ENCODE measurements at places on chromosomes 3 and 15.
A peak's percentile ranks its signal among the peaks of the same experiment; 100 is the strongest.

DNA sequence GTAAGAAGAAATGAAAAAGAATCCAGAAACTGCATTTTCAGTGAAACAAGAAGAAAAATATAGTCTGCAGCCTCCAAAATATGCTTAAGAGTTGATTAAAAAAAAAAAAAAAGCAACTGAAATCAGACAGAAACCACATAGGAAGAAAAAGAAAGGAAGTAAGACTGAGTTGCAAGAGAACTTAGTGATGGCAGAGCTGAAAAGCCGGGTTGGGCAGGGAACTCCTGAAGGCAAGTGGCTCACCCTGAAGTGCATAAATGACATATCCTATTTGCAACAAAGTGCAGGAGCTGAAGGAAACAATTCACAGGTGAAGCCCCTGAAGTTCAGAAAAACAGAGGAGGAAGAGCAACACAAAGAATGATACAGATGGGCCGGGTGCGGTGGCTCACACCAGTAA is 108.8 kb upstream of the SLC25A36 start:
- no peak for DNase-seq

DNA sequence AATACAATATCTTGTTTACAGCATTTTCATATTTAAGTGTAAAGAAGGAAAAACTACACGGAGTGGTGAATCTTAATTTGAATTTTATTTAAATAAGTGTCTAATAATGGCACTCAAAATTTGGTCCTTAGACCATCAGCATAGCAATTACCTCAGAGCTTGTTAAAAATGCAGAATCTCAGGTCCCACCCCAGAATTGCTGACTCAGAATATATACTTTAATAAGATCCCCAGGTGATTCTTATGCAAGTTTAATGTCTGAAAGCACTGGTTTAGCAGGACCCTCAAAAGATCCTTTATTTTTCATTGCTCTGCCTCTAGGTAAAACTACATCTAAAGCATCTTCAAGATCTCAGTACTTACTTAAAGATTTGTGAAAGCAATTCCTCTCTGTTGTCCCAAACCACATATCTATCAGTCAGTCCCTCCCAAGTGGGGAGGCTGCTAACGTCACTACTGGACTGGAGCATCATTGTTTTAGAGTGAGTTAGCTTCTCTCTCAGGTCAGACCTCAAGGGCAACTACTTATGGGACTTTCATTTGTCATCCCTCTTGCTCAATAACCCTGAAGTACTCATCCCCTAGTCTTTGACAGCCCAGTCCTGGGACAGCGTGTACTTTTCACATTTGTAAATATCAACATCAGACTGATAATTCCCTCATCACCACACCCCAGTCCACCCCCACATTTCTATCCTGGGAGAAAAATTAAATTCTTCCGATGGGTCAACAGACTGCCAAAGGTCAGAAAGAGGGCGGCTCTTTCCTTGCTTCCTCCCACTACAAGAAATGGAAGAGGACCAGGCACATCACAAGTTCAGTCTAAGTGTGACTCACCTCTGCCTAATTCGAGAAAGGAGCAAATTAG is 76.7 kb downstream of the CBLB start:
- DNase-seq: no peak

- peak; percentile 82 for DNase-seq
Observed at GRCh38 chr15:41971089-41971894, 1.1 kb downstream of the EHD4 start.

DNA sequence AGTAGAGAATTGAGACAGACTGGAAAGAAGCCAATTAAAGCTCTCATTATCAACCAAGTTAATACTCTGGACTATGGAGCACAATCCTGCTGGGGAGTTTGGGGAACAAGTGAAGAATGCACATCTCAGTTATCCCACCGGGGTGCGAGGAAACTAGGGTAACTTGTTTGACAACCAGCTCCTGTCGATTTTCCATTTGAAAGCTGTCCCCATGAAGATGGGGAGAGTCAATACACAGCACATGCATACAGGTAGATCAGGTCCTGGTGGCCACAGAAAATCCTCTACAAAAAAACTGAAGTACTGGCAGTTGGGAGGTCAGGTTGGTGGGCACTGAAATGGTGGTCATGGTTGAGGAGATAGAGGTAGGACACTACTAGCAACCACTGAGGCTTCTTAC is 25.7 kb upstream of the GRAMD1C start:
- DNase-seq: no peak

DNA sequence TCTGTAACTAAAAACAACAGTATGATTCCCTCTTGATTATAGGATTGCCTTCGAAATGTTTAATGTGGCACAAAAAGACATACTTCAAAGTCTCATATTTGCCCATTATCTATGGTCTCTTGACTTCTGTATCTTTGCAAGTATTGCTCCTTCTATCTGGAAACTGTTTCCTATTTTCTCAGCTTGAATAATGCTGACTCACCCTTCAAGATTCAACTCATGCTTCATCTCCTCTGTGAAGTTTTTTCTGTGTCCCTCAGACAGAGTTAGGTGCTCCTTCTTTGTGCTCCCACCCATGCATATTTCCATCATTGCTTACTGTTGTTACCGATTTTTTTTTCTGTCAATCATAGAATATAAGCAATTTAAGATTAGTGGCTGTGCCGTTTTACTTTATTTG is 192.8 kb upstream of the ROBO1 start:
- DNase-seq: no peak

GRCh38 chr15:62363913-62364312 is 198.8 kb upstream of the C2CD4B start:
- no peak for DNase-seq

GRCh38 chr15:83873966-83874365 is 220.0 kb downstream of the ADAMTSL3 start:
- DNase-seq: no peak

GRCh38 chr15:40500568-40501330 is 30.0 kb downstream of the CHST14 start:
- DNase-seq: no peak

- DNase-seq: no peak
Observed at GRCh38 chr15:35738370-35738769, 192.4 kb upstream of the DPH6 start.

- no peak for DNase-seq
Observed at GRCh38 chr15:28923726-28924280, 38.0 kb downstream of the APBA2 start.

- no peak for DNase-seq
Observed at GRCh38 chr15:74584204-74584603, 31.4 kb upstream of the CLK3 start.

DNA sequence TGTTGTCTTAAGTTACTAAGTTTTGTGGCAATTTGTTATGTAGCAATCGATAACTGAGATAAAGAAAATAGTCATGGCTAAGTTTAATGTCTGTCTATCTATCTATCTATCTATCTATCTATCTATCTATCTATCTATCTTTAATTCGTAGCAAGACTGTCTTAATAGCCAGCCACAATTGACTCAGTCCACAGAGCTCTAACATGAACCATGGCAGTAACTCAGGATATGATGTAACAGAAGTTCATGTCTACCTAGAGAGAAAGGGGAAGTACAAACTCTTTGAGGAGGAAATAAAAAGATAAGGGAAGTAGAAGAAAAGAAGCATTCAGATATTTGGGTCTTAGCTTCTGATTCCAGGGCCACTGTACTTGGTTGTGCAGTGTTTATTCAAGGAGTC is 61.5 kb upstream of the FNDC3B start:
- no peak for DNase-seq

- no peak for DNase-seq
Observed at GRCh38 chr3:180264479-180264878, 227.7 kb upstream of the PEX5L start.

DNA sequence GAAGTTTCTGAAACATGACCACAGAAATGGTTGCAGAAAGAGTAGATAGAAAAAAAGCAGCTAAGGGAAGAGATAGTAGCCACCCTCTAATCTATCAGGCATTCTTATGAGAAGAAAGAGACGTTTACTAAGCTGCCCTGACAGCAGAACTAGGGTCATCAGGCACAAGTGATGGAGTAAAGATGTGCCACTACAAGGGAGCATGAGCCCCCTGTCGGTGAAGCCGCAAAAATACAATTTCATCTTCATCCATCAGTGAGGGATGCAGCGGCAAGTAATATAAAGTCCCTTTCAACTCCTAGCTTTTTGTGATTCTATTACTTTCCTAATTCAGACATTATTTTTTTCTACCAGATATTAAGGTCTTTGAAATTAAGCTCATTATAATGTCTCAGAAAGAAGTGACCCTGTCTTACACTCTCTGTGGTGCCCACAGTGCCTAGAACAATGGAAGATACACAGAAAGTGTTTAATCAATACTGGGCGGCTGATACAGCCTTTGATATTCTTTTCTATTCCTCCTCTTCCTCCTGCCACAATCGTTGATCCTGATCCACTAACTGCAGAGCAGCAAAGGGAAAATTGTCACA is 651.6 kb downstream of the NTRK3 start:
- peak; percentile 29 for DNase-seq

- DNase-seq: no peak
Observed at GRCh38 chr15:80682201-80682600, 12.9 kb upstream of the ABHD17C start.

- no peak for DNase-seq
Observed at GRCh38 chr15:74833376-74834107, 7.1 kb downstream of the CPLX3 start.

DNA sequence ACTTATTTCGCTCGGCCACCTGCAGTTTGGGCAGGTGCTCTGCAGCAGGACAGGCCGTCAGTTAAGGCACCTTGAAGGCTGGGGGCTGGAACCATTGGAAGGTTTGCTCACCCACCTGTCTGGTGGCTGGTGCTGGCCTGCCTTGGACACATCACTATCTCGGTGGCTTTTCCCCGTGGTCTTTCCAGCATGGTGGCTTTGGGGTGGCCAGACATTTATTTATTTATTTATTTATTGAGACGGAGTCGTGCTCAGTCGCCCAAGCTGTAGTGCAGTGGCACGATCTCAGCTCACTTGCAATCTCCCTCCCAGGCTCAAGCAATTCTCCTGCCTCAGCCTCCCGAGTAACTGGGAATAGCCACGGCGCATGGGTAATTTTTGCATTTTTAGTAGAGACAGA is 11.7 kb downstream of the ISG20 start:
- DNase-seq: no peak

GRCh38 chr15:80494351-80494751 is 90.2 kb downstream of the ARNT2 start:
- no peak for DNase-seq

- DNase-seq: no peak
Observed at GRCh38 chr3:116413319-116413718, 32.0 kb downstream of the LSAMP start.

DNA sequence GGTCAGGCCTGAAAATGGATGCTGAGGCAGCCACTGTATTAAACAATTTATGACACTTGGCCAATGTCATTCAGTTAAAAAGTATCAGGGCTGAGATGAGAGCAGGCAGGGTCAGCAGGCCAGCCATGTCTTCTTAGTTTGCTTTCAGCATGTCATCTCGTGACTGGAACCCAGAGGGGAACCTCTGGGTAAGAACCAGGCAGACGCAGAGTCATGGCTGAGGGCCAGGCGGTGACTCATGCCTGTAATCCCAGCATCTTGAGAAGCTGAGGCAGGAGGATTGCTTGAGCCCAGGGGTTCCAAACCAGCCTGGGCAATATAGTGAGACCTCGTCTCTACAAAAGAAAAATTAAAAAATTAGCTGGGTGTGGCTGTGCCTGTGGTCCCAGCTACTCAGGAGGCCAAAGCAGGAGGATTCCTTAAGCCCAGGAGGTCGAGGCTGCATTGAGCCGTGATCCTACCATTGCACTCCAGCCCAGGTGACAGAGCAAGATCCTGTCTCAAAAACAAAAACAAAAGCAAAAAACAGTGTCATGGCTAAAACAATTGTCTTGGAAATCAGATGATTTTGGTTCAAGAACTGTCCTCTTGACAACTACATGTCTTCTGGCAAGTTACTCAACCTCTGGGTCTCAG is 11.7 kb downstream of the BCL2L10 start:
- DNase-seq: peak; percentile 36

DNA sequence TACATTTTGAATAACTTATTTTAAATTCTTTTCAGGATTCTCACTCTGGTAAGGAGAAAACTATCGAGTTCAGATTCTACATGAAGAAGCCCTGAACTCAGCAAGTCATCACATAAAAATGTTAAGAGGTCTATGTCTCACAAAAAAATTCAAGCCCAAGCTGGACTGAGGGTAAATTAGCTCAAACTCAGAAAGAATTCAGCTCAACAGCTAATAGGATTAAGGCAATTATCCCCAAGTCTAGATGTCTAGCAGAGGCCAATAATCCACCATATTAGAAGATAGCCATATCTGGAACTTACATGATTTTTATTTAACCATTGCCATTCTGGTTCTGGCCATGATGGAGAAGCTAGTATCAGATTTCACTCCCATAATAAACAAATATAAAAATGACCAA is 909.7 kb downstream of the PLOD2 start:
- DNase-seq: no peak

- no peak for DNase-seq
Observed at GRCh38 chr15:73589766-73590165, 43.4 kb downstream of the NPTN start.
